ENCODE measurements at places on chromosomes 3 and 15.
A peak's percentile ranks its signal among the peaks of the same experiment; 100 is the strongest.

DNA sequence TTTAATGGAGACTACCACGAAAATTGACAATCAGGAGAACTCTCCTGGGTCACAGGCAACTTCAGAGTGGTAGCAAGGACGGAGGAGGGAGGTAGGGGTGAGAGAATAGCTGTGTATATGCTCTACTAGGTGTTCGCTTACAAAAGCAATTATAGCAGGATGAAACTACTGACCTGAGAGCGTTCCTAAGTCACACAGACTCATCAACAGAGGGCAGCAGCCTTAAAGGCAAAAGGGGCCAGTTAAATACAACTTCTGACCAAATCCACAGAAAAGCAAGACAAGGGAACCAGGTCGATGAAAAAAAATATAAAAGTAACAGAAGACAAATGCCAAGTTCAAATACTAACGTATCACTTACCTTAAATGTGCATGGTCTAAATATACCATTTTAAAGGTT lies 894.6 kb downstream of the PLOD2 start:
- DNase-seq, result no peak

DNA sequence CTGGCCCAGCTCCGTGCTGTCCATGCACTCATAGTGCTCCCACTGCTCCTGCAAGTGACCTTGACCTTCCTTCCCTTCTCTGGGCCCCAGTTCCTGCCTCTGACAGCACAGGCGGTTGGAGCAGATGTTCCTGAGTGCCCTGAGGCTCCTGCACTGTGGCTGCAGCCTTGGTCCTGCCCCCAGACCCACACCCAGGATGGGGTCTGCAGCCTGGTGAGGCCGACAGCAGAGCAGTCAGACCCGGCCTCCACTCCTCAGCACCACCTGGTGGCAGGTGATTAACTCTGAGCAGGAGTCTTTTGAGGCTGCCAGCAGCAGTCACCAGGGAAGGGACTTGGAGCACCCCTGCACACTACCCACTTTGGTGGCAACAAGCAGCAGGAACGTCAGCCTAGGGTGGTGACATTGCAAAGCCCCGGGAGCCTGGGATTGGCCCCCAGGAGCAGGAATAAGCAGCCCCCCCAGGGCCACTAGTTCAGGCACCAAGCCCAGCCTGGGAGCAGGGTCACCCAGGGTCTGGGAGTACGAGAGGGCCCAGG lies 64.6 kb downstream of the CYP11A1 start:
- DNase-seq, result peak; percentile 71

DNA sequence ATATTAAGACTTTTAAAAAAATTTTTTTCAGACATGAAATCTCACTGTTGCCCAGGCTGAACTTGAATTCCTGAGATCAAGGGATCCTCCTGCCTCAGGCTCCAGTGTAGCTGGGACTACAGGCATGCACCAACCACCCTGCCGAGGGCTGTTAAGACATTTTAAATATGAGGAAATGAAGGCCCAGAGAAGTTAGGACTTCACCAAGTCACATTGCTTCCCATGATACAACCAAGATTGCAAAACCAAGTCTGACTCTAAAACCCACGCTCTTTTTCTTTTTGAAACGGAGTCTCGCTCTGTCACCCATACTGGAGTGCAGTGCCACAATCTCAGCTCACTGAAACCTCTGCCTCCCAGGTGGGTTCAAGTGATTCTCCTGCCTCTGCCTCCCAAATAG lies 28.0 kb downstream of the PTPN9 start:
- DNase-seq, result no peak

DNA sequence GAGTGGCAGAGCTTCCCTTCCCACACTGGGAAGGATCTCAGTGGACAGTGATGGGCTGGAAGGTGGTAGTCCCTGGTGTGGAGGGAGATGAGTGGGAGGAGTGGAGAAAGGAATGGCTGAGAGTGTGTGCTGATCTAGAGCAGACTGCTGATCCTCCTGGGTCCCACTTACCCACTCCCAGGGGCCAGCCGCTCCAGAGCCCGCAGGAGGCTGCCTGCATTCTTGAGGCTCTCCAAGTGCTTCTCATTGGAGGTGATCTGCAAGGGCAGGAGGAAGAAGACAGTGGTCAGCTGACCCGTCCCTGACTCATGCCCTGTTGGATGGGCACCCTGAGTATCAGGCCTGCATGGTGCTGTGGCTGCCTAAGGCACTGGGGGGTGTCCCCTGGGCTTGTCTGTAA lies 50.0 kb downstream of the CTNNB1 start:
- DNase-seq, result no peak

GRCh38 chr15:84638103-84638502 lies 16.0 kb downstream of the WDR73 start:
- no peak for DNase-seq

DNA sequence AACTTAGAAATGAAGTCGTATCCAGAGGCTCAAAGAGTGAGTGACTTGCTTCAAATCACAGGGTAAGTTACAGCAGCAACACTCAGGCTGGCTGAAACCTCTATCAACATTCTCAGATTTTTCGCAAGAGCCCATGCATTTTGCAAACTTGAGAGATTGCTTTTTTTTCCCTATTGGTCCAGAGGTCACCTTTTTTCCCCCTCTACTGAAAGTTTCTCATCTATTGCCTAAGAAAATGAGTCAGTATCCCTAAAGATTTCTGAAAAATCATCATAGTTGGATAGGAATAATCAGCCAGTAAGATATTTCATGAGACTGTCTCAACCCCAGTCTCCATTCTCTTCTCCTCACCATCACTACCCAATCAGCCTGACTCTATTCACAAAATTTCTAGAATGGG lies 410.6 kb downstream of the FOXP1 start:
- no peak for DNase-seq

DNA sequence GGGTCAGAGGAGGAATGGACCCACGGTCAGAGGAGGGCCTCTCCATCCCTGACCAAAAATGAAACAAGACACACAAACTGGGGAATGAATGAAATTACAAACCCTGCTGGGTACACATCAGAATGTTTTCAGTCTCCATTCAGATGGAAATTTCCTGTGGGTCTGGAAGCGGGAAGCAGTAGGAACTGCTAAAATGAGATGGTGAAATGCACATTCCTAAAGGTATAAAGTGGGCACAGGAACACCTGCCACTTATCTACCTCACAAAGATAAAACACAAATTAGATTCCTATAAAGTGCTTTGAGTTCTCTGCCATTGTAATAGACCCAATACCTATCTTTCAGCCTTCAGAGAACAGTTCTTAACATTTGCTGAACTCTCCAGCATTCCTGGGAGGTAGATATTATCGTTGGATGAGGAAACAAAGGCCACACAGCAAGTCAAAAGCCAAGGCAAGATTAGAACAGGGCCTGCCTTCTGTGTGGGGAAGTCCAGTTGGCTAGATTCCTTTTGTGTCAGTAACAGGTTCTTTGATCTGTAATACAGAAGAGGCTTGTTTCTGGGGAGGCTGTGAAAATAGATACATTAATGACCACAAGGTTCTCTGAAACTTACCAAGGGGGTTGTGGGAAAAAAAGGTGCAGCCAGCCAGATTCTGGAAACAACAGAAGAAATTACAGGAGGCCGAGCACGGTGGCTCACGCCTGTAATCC lies 98.4 kb downstream of the IGF2BP2 start:
- DNase-seq, result no peak

DNA sequence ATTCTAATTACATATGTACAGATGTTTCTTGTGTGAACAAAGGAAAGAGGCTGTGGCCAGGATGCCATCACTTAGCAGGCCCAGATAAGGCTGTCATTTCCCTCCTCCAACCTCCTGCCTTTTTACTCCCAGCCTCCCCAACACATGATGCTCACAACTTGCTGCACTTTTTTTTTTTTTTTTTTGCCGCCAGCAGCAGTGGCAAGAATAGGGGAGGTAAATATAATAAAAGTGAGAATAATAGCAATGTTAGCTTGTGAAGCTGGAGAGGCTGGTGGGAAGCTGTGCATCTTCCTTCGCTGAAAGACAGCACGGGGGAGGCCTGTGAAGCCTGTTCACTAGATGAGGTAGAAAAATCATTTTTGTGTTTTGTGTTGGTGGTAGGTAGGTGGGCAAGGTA lies 42.5 kb upstream of the MYO5C start:
- DNase-seq, result no peak

GRCh38 chr3:141448606-141449220 lies 38.1 kb upstream of the RASA2 start:
- no peak for DNase-seq

GRCh38 chr3:125582707-125583106 lies 12.6 kb downstream of the OSBPL11 start:
- DNase-seq, result no peak

GRCh38 chr3:59284926-59285325 lies 235.1 kb upstream of the CFAP20DC start:
- DNase-seq, result no peak

DNA sequence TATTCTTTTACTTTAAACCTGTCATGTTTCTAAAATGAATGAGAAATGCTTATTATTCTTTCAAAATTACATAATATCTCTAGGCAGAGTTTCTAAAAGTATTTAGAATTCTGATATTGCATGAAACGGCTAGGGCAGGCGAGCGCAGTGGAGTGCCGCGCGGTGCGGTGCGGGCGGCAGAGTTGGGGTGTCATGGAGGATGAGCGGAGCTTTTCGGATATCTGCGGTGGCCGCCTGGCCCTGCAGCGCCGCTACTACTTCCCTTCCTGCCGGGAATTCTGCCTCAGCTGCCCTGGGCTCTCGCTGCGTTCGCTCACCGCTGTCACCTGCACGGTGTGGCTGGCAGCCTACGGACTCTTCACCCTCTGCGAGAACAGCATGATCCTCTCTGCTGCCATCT lies 12.6 kb downstream of the BNIP2 start:
- no peak for DNase-seq

DNA sequence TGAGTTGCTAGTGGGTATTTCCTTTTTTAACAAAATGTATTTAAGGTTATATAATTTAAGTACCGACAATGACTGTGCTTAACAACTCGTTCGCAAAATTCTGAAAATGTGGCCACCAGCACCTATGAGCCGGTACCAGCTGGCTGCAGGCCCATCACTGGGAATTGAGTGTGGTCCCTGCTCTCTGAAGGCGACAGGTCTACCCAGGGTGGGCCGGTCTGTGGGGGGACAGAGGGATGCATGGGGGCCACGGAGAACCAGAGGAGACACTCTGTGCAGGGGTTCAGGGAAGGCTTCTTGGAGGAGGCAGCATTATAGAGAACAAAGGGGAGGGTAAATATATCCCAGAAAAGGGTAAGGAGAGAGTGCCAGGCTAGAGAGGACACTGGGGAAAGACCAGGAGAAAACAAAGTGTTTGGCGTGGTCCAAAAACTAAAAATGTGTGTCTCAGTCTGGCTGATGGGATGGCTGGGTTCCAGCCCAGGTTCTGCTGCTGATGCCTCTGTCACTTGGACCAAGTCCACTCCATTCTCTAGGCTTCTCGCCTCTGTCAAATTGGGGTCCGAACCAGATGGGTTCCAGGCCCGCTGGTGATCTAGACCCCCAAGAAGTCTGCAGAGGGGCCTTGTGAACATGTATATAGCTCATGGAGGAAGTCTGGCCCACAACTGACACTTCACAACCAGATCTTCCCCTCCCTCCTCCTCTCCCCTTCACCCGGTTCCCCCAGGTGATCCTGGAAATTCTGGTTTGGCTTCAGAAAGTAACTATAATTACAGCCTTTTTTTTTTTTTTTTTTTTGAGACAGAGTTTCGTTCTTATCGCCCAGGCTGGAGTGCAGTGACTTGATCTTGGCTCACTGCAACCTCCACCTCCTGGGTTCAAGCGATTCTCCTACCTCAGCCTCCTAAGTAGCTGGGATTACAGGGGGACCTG lies 10.7 kb upstream of the CYP11A1 start:
- no peak for DNase-seq

DNA sequence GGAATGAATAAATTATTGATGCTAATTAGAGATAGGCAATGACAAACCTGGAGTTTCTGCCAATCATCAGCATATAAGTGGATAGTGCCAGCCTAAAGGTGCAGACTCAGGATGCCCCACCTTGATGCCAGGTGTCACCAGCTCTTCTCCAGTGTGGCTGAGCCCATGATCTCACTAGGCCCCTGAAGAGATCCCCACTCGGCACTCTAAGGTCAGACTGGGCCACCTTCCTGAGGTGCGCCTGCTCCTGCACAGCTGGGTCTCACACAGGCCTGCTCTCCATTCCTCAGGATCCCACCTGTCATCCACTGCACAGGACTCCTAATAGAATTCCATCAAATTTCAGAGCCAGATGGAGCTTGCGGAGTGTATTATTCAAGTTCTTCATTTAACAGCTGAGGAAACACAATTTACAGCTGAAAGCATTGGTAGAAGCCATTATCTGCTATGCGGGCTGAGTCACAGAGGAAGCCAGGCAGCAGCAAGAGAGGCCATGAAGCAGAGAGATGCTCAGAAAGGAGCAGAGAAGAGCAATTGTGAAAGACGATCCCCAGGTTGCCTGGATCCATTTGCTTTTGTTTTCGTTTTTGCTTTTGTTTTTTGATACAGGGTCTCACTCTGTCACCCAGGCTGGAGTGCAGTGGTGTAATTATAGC lies 25.1 kb upstream of the FSTL1 start:
- DNase-seq, result no peak

GRCh38 chr15:48103647-48104046 lies 17.1 kb upstream of the SLC24A5 start:
- no peak for DNase-seq

GRCh38 chr3:20576228-20576627 lies 390.2 kb upstream of the SGO1 start:
- DNase-seq, result no peak

DNA sequence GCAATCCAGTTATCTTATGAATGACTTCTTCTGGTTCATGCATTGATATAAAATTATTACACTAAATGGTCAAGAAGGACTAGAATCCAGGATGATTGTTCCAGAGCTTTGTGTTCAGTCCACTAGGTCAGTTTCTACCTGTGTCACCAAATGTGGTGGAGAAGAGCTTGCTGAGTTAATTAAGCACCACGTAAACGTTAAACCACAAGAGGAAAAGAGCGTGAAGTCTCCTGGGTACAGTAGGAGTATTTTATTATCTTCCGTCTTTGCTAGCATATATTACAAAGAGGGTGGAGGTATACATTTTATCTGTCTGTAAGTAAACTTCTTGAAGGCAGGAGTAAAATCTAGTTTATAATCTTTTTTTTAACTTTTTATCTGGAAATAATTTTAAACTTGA lies 23.5 kb downstream of the CHP1 start:
- no peak for DNase-seq

GRCh38 chr3:114539525-114539924 lies 245.7 kb downstream of the TIGIT start:
- no peak for DNase-seq

GRCh38 chr3:111669926-111670630 lies 74.9 kb upstream of the ZBED2 start:
- DNase-seq, result no peak

DNA sequence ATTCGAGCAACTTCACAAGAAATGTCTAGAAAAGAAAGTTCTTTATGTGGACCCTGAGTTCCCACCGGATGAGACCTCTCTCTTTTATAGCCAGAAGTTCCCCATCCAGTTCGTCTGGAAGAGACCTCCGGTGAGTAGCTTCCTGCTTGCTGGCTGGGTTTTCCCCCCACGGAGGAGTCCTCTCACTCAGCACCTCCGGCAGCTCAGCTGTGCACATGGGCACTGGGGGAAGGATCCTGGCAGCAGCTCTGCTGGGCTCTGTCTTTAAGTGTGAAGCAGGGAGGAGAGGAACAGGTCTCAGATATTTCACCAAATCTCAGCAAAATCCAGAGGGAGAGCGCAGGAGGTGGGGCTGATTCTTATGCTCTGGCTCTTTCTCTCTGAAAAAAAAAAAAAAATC lies 684 bp downstream of the CAPN3 start:
- no peak for DNase-seq
